ENCODE measurements at places on chromosomes 1 and 21.

- no peak for DNase-seq
These were observed 87.5 kb downstream of the ATP5PO start for GRCh38 chr21:33828083-33828482.

DNA sequence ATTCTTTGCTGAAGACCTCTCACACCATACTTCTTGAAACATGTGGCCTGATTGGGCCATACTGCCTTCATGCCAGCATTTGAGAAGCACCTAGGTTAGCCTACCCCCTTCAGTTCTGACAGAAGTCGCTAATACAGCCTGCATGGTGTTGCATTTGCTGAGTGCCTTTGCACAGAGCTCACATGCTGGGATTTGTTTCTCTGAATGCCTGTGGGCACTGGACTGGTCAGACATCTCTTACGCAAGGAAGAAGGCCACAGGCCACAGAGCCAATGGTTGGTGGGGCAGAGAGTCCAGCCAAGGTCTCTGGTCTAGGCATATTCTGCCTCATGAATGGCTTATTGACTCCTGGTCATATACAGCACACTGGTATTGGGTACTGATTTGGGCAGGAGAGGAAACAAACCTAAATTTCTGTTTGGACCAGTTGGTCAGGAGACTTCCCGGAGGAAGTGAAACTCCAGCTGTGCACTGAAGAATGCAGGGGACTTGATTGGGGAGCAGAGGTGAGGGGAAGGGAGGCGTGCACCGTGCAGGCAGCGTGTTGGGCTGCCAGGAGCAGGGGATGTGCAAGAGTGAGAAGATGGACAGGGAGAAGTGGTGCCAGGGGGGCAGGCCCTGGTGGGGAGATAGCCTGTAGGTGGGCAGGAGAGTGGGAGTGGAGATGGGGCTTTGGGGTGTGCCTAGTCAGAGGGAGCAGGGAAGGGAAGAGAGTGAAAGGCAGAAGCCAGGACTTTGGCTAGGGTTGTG, 18.1 kb downstream of the URB2 start:
- no peak for DNase-seq

- DNase-seq = no peak
These were observed 376.4 kb downstream of the PLPP3 start for GRCh38 chr1:56202796-56203492.

GRCh38 chr1:221778125-221778524, 36.2 kb upstream of the DUSP10 start:
- DNase-seq = no peak

DNA sequence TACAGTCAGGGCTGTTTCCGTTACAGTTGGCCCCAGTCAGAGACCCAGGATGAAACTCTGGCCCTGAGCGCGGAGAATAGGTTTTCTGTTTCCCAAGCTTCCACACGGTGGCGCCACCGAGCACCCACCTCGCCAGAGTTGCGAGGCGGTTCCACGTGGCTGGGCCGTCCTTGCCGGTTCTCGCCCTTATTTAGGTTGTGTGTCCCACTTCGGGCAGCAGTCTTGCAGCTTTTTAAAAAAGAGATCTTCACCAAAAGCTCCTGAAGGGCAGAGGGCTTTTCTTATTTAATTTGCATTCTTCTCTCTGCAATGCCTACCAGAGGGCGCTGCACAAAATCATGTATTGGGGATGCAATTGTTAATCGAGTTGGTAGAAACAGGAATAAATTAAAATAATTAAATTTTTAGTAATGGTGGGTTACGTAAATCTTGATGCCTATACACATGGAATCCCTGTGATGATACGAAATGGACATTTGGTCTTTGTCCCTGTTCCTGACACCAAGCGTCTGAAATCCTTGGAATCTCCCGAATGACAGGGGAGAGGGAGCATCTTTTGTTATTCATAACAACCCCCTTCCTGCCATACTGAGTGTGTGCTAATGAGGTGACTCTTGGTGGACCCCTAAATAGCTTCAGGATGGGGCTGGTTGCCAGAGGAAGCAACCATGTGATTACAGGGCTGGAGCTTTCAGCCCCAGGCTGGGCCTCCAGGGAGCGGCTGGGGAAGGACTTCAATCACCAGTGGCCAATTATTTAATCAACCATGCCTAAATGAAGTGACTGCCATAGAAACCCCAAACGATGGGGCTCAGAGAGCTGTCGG, 5.6 kb upstream of the S100A7 start:
- DNase-seq = peak; percentile 85

- DNase-seq = no peak
These were observed 687.7 kb downstream of the PTPRU start for GRCh38 chr1:29924017-29924431.

DNA sequence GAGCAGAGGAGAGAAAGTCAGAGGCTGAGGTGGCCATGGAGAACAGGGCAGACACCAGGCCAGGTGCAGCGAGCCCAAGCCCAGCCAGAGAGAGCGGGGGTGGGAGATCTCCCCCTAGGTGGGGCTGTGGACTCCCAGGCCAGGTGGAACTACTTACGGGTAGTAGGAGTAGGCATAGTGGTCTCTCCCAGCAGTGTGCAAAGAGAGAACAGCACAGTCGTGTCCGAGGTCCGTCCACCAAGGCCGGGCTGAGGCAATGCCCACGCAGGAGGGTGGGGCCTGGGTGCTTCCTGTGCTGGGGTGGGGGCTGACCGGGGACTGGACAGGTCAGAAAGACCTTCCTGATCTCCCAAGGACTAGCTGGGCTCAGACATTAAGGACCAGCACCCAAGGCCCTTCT, 263.7 kb downstream of the PTPRU start:
- DNase-seq = no peak

DNA sequence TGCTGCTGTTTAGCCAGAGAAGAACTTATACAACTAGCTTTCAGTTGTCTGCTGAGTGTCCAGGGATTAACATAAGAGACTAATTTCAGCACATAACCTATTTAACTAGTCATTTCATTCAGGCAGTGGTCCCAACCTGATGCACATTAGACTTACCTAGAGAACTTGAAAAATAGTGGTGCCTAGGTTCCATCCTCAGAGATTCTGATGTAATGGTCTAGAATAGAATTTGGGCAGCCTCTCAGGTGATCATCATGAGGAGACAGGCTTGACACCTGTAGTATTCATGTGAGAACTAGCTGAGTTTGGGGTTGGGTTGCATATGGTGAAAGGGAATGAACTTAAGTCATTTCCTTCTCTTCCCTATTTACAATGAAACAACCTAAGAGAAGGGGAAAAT, 24.8 kb downstream of the CNST start:
- DNase-seq = no peak

DNA sequence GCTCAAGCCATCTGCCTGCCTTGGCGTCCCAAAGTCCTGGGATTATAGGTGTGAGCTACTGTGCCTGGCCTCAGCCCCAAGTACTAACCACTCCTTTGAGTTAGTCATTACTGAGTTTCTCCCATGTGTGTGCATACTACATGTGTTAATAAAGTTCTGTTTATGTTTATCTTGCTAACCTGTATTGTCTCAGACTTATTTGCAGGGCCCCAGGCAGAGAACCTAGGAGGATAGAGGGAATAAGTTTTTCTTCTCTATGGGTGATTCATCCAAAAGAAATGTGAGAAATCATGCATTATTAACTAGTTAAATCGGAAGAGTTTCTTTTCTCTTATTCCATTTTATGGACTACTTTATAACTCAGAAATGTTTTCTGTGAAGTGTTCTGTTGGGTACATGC, 203.9 kb upstream of the CACYBP start:
- no peak for DNase-seq

GRCh38 chr1:57282411-57282810, 141.4 kb downstream of the DAB1 start:
- DNase-seq = no peak

DNA sequence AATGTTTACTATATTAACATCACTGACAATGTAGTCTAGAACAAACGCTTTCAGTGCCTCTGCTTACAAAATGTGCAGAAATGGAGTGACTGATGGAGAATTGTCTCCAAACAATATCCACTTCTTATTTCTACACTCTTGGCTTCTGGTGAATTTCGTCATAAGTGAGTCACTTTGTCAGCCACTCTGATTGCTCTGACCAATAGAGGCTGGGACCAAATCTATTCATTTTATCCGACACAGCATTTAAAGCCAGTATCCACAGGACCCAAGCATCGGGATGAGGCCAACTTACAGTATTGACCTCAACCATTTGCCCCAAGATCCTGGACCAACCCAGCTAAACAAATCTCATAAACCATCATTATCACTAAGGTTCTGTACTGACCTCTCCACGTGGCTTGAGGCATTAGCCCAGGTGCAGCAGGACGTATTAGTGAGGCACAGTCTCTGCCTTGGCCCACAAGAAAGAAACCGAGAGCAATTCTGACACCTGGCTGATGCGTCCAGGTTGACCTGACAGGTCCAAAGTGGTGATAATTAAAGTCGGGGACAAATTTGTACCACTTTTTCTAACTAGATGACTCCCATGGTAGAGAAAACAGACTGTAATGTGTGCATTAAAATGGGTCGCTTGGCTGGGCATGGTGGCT, 53.3 kb upstream of the ERO1B start:
- no peak for DNase-seq

DNA sequence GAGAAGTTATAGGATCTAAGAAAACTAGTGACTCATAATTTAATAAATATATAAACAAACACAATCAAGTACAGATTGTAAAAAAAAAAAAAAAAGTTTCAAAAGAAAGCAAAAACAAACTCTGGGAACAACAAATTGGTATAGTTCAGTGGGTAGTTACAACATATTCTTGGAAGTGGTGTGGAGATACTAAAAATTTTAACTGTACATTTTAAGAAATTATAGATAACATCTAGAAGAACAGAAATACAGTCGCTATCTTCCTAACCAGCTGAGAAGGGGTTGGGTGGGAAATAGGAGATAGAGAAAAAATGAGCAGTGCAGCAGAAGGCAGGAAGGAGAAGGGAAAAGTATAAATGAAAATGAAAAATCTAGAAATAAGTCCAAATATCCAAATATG, 70.5 kb downstream of the LRRC8C start:
- DNase-seq = no peak

DNA sequence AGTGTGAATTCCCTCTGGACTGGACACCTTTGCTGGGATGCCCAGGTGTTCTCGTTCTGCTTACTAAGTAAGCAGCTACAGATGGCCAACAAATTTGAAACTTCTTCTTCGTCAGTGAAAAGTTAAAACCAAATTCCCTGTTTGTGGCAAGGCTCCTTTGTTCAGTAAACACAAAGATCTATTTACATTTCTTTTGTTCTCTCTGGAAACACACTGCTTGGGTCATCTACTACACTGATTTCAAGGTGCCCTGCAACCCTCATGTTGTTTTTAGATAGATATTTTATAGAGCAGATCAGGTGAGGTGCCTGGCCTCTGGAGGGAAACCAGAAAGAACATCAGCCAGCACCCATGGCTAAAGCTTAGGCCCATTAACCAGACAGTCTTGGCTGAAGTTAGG, 157.2 kb upstream of the UBE2U start:
- DNase-seq = no peak

DNA sequence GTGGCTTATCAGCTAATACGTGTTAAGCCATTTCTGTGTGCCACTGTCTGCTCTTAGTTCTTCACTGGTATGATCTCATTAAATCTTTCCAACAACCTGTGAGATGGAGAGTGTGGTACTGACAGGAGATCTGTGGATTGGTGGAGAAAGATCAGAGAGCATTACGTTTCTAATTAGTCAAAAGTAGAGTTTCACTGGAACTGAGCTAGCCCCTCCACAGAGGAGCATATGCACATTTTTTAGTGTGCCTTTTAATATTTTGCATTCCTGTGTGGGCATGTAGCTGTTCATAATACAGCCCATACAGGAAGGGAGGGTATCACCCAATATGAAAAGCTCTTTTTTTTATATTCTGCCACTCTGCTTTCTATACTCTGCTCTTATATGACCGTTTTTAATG, 31.6 kb downstream of the UTS2 start:
- no peak for DNase-seq

DNA sequence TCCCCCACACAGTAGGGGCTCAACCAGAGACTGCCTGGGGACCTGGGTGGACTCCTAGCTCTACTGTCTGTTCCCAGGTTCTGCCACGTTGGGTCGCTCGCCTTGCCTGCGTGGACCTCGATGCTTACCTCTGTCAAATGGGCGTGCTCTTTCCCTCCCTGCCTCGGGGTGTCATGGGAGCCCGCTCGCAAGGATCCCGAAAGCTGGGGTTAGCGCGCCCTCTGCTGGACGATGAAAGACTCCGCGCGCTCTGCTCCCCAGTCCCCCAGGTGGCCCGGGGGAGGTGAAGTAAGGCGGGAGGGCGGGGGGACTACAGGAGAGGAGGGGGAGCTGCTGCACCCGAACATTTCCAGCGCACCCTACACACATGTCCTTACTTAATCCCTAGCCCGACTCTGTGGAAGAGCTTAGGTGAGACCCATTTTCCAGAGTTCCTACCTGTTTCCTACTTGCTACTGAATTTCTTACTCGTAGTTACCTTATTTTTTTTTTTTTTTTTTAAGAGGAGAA, 2.3 kb upstream of the BSND start:
- DNase-seq = peak; percentile 97

DNA sequence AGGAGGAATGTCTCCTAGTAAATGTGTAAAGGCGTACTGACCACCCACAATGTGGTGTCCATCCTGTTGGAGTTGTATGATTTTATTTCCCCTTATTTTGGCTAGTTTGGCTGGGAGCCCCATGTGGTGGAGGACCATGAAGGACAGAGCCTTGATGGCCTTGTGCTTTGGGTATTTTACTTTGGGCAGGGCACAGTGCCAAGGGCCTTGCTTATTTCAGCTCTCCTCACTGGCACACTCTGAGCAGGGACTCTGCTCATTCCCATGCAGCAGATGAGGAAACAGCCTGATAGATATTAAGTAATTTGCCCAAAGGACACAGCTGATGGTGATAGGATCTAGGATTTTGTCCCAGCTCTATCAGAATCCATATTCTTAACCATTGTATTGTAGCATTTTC, 50.2 kb downstream of the SMYD2 start:
- no peak for DNase-seq

DNA sequence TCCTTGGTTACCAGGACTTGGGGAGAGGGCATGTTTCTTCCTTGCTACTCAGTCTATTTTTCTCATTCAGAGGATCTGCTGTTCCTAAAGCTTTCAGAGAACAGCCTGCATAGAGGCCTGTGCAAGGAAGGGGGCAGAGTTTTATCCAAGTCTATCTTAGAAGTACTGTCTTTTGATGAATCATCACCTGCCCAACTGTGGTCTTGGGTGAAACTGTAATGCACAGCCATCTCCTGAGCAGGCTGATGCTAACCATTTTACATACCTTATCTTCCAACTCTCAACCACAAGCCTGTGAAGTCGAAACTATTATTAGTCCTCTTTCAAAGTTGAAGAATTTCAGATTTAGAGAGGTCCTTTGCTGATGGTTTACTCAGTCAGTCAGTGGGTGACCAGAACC, 368.0 kb downstream of the HHAT start:
- no peak for DNase-seq

Data from HEK293T (cell line).